Left renal pelvis (tissue), 4 donors: ENCODE measurements at places on chromosomes 1 and 21. TPM values are rescaled to one million over a fixed set of nuclear protein-coding genes. Genes with fewer than 3 reads are reported as not detected.

- no peak for DNase-seq
Measured at GRCh38 chr1:156654700-156655099, 12.8 kb downstream of the BCAN start.

GRCh38 chr1:55276671-55277376 lies 61.7 kb upstream of the USP24 start:
- DNase-seq, result no peak

DNA sequence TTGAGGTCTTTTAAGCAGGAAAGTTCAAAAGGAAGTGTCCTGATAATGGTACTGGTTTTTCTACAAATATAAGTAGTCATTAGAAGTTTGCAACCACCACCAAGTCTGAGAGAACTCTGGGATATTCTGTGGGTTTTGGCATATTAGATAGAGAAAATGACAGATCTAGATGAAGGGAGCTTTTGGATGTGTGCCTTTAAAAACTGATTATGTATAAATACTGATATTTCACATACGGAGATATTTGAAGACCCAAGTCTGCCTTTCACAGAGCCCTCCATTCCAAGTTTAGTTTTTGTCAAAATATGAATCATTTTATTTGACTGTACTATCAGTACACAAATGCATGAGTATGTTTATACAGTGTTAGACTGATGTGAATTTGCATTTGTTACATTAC lies 48.6 kb downstream of the DPH5 start:
- no peak for DNase-seq

- peak; percentile 68 for DNase-seq
Measured at GRCh38 chr1:65309304-65310077, at the start of gene DNAJC6. TSS of gene DNAJC6 (plus strand) at chr1:65309543. CDS start at chr1:65309746, 203 bp downstream.

LCE3D gene
- not detected for polyA plus RNA-seq

DNA sequence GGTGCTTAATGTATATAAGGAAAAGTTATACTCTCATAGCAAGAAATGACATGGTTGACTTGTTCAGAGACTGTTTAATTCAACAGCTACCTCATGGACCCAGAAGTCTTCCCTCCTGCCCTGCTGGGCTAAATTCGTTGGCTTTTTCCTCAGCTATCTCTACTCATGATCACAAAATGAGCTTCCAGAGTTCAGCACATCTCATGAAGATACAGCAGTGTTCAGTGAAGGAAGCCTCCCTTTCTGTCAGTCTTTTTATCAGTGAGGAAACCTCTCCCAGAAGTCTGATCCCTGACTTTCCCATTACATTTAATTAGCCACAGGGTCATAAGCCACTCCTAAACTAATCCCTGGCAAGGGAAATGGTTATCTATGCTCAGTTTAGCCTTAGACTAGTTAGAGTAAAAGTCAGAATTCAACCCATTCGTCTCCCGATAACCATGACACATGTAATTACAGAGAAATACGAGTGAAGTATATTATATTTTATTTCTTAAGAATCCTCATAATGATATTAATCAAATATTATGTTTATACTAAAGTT lies 97.5 kb downstream of the DENND1B start:
- DNase-seq, result no peak
